HCT116 (cell line): ENCODE measurements at places on chromosomes 16 and 17. TPM values are rescaled to one million over a fixed set of nuclear protein-coding genes. Genes with fewer than 3 reads are reported as not detected.

- DNase-seq, result peak; percentile 67
Observed at GRCh38 chr17:73003487-73003886, 89.0 kb downstream of the SLC39A11 start.

DNA sequence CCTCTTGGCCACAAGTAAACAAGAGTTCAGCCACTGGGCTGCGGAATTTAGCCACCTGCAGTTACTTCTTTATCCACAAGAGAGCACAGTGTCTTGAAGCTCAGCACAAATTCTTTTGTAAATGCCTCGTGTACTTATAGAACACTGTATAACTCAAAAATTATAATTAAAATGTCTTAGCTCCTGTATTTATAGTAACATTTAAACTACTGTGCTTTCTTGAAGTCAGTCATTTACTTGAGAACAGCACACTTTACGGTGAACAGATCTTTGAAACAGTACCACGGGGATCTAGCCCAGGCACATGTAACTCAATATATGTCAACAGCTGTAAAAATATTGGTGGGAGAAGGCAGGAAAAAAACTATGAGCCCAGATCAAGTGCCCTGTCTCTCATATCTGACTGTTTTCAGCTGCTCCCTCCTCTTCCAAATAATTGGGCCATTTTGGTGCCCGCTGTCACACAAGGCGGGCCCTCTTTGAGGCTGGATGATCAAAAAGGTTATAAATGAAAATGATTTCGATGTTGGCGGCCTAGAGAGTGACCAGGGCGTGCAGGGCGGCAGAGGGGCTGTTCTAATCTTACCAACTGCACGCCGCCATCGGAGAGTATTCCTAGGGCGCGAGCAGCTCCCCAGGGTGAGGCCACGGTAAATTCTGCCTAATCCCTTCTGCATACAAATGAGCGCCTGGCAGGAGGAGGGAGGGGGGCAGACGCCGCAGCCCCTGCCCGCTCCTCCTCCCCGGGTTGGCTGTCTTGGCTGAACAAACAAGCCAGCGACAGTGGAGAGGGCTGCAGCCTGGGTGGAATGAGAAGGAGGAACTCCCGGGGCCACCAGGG lies 183.2 kb downstream of the C16orf78 start:
- DNase-seq, result peak; percentile 4

- no peak for DNase-seq
Observed at GRCh38 chr16:27446721-27447120, 44.7 kb downstream of the IL21R start.

The PIGL gene
- total RNA-seq, result 36.8 TPM
